ENCODE measurements at places on chromosomes 1 and 21. TPM values are rescaled to one million over a fixed set of nuclear protein-coding genes. Genes with fewer than 3 reads are reported as not detected.

The GJA5 gene
- 49.7 TPM for total RNA-seq

The CYYR1 gene
- 6.6 TPM for total RNA-seq

The TSPAN2 gene
- total RNA-seq, result 26.2 TPM

The BRDT gene
- total RNA-seq, result not detected

- DNase-seq, result no peak
Observed at GRCh38 chr1:101843160-101843559, 153.6 kb downstream of the OLFM3 start.

GRCh38 chr1:167614851-167615250, 15.2 kb upstream of the RCSD1 start:
- DNase-seq, result no peak

DNA sequence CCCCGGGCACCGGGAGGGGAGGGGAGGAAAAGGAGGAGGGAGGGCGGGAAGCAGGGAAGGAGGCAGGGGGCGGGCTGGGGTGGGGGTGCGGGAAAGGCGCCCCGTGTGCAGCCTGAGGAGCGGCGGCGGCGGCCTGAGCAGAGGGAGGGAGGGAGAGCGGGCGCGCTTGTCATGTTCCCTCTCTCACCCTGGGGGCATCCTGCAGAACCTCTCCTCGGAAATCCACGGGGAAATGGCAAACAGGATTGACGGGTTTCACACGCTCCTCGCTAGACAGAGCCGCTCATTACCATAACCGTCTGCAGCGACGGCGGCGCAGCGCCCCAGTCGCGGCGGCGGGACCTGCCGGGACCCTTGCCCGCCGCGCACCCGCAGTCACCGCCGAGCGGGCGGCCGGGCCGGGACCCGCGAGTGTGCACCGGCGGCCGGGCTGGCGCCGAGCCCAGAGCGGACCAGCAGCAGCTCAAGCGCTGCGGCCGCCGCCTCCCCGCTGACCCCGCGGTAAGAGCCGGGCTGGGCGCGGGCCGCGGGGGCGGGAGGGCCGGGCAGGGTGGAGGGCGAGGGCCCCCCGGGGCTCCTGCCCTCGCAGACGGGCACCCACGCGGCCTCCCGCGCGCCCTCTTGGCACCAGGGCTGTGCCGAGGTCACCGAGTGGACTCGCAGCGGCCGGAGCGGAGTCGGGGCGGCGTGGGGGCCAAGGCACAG, at the start of gene SERTAD4:
Gene SERTAD4, plus strand, starts transcription at position 286 of the 705 bp plus-strand sequence. CDS start 5,165 bp downstream, outside the sequence.
- no peak for DNase-seq

GRCh38 chr1:213136190-213136917, 85.3 kb downstream of the RPS6KC1 start:
- no peak for DNase-seq

DNA sequence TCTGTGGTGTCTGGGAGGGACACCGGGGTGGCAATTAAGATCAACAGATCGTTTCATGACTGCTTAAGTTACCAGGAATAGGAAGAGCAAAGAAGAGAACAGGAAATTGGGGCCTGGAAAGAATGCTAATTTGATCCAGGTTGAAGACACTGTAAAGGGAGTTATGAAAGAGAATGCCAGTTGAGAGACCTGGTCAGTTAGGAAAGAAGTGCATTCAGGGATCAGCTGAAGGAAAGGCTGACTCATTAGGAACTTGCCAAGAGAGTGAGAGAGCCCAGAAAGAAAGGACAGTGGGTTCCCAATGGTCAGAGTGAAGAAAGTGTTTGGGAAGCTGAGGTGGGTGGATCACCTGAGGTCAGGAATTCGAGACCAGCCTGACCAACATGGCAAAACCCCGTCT, 119.6 kb downstream of the UBE2U start:
- DNase-seq, result no peak
